ENCODE measurements at places on chromosomes 12 and 14.

- no peak for DNase-seq
These were observed 212.5 kb upstream of the DDHD1 start for GRCh38 chr14:53365486-53366130.

DNA sequence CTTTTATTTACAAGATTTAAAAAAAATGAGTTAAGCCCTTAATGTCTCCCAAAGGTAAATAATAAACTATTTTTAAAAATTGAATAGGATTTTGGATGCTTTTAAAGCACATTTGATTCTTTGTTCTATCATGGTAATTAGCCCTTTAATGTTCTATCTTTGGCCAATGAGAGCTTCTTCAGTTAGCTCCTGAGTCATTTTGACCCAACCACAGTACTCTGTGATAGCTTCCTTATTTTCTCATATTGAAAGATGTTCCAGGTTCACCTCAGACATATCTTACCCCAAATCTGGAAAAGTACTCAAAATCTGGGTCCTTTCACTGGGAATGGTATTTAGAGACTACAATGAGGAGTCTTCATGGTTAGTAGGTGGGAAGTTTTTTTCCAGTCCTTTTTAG is 98.0 kb downstream of the MYRFL start:
- no peak for DNase-seq

DNA sequence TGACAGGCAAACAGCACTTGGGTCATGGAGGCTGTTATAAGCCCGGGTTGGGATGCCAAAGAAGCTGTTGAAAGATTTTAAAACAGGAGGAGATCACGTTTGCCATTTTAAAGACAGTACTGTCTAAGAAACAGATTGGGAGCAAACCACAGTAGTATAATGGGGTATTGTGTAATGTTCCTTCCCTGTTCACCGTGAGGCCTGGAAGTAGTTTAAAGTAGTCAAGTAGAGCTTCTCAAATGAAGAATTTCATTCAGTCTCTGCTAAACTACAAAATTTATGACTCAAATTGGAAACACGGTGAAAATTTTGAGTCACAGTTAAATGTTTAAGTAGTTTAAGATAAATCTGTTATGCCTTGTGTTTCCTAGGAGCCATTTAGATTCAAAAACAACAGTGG is 35.8 kb downstream of the ATP2A2 start:
- no peak for DNase-seq

DNA sequence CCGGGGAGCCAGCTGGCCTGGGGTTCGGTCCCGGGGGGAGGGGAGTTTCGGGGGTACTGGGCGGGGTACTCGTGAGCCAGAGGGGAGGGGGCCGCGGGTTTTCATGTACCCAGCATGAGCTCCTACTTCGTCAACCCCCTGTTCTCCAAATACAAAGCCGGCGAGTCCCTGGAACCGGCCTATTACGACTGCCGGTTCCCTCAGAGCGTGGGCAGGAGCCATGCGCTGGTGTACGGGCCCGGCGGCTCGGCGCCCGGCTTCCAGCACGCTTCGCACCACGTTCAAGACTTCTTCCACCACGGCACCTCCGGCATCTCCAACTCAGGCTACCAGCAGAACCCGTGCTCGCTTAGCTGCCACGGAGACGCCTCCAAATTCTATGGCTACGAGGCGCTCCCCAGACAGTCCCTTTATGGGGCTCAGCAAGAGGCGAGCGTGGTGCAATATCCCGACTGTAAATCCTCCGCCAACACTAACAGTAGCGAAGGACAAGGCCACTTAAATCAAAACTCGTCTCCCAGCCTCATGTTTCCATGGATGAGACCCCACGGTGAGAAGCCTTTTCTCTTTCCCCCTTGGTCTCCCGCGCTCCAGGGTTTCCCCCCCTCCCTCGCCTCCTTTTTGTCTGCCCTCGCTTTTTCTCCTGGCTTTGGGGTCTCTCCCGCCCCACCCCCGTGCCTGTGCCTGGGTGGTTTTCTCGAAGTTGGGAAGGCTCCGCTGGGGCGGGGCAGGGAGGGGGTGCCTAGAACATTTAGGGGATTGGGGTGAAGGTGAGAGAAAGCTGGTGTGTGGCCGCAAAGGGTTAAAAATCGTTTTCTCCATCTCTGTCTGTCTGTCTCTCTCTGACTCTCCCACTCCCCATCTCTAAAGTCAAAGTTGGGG is 627 bp downstream of the HOXC8 start:
- DNase-seq, result no peak

- no peak for DNase-seq
These were observed 2.9 kb downstream of the RAD52 start for GRCh38 chr12:946631-947030.

DNA sequence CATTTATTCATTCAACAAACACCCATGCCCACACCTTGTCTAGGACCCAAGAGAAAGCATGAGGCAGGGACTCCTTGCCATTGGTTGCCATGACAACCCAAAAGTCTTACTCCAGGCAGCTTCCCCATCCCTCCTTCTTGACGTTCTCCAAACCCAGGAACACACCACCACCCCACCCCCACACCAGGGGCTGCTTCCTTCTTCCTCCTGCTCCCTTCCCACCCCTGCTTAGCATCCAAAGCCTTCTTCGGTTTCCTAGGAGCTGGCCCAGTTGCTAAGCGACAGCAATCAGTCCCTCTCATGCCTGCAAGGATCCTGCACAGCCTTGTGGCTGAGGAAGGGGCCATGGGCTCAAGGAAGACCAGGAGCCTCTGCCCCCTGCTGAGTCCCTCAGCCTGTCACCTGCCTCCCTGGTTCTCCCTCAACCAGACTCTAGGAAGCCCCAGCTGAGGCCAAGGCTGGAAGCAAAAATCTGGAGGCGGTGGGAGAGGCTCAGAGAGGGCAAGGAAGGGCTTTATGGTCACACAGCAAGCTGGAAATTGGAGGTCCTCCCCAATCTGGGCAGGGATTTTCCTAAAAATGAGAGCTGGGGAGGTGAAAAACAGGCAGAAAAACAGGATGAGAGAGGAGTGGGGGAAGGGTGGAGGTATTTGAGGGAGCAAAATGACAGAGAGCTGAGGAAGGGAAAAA is 15.4 kb downstream of the RASAL1 start:
- no peak for DNase-seq

GRCh38 chr14:83372271-83372670 is 1838.6 kb upstream of the SEL1L start:
- DNase-seq, result no peak

DNA sequence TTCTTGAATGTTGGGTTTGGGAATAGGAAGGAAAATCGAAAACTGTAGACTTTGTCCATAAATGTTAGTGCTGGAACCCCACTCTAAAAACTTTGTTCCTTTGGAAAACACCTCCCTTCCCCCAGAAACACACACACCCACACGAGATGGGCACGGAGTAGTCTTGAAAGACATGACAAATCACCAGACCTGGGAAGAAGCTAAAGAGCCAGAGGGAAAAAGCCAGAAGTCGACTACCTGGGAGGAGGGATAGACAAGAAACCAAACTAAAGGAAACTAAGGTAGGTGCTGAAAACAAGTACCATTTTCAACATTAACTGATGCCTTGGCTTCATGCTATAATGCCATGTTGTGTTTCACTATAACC is 925 bp upstream of the NANOG start:
- DNase-seq, result no peak

DNA sequence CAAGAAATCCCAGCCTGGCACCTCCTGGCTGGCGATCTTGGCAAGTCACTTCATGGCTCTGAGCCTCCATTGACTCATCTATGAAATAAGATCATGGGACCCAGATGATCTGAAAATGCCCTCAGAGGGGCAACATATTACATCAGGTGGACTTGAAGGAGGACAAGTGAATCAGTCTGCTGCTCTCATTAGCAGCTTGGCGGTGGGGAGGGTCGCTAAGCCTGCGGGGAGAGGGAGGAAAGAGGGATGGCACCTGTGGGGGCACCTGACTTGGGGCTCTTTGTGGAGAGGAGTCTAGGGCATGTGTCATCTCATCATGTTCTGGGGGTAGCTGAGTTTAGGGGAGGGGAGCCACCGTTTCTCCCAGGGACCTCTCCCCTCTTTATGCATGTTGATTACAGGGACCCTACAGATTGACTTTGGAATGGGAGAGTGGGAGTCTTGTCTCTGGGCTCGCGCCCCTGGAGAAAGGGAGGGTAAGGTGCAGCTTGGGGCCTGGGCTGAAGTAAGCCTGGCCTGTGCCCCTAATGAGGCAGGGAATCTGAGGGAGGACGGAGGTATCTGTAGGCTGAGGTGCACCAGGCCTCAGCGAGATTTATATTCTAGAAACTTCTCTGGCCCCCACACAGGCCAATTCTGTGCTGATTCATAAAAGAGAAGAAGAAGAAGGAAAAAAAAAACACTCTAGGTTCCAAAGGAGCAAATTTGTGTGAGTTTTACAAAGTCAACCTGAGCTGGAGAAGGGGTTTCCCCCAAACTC is 29.3 kb upstream of the BATF start:
- no peak for DNase-seq

GRCh38 chr12:117865505-117865904 is 103.3 kb downstream of the KSR2 start:
- no peak for DNase-seq

- DNase-seq, result no peak
These were observed 5.5 kb upstream of the ATN1 start for GRCh38 chr12:6921996-6922946.

GRCh38 chr12:84599539-84599938 is 313.1 kb downstream of the SLC6A15 start:
- DNase-seq, result no peak

- no peak for DNase-seq
These were observed 63.0 kb downstream of the CLMN start for GRCh38 chr14:95256776-95257060.

GRCh38 chr12:101845137-101845711 is 14.5 kb upstream of the GNPTAB start:
- no peak for DNase-seq

GRCh38 chr12:5217936-5218335 is 174.3 kb downstream of the KCNA5 start:
- no peak for DNase-seq

GRCh38 chr12:120847392-120847791 is 56.8 kb downstream of the SPPL3 start:
- no peak for DNase-seq

- no peak for DNase-seq
These were observed 236.5 kb downstream of the DPF3 start for GRCh38 chr14:72657214-72657921.

DNA sequence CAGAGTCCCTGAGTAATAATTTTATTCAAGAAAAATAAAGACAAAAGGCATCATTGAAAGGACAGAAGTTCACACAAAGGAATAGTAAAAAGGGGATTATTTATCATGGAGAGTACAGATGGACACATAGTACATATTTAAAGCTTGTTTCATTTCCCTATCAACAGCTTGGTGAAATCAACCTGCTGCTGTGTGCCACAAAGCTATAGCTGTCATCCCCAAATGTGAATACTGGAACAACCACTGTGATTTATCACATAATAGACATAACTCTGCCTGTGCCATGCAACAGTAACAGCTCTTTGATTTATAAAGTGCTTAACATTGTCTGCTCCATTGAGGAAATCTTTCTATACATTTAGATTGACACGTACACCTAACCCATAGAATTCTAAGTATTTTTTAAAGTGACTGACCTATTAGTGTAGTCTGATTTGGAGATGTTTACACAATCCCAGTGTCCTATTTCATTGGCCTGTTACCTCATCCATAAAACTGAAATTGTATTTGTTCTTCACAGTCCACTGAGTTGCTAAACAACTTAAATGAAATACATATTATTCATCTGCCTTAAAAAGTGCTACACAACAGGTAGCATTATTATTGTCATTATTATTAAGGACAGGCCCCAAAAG is 3.3 kb downstream of the NEMF start:
- no peak for DNase-seq

DNA sequence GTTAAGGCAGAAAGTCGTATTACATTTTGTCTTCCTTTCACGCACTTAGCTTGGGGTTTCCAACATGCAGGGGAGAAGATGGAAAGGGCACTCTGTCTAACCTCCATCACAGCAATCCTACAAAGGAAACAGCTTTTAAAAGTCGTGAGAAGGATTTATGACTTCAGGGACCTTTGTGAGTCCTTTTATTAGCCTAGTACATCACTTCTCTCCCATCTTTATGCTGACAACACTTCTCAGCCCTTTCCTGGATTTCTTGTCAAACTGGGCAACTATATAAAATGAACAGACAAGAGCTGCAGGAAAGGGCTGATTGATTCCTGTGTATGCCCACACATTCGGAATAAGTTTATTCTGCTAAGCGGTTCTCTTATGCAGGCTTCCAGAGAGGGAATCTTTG is 159.0 kb downstream of the DERA start:
- no peak for DNase-seq

DNA sequence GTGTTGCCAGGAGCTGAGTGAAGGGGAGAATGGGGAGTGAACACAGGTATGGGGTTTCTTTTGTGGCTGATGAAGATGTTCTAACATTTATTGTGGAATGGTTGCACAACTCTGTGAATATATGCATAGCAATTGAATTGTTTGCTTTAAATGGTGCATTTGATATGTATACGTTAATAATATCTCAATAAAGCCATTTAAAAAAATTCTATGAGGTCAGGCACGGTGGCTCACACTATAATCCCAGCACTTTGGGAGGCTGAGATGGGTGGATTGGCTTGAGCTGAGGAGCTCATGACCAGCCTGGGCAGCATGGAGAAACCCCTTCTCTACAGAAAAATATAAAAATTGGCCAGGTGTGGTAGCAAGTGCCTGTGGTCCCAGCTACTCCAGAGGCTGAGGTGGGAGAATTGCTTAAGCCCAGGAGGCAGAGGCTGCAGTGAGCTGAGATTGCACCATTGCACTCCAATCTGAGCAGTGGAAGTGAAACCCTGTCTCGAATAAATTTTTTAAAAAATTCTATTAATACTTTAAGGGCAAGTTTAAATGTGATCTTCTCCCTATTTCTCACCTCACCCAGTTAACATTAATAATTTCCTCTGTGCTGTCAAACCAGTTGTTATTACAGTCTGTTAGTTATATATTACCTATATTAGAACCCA is 65.3 kb downstream of the DENND5B start:
- no peak for DNase-seq

- DNase-seq, result no peak
These were observed 154.0 kb upstream of the DIO3 start for GRCh38 chr14:101407328-101407727.

DNA sequence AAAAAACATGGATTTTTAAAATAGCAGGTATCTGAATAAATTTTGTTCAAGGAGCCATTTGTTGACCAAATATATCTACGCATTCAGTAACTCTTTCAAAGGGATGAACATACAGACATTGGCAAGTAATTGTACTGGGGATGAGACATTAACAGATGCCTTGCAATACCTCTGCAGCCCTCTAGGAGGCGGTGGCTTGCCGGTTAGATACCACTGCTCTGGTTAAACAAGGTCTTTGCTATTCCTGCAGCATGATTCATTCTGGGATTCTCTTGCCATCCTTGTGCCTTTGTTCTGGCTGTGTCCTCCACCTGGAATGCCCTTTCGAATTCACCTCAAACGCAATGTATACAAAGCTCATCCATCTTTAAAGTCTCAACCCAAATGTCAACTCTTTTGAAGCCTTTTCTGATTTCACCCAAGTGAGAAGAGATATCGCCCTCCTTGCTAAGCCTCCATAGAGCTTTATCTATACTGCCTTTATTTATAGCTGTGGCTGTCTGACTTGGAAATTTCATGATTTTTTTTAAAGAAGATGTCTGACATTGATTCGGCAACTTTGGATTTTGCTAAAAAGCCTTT is 131.0 kb upstream of the SRRM4 start:
- no peak for DNase-seq
